ENCODE measurements at places on chromosomes 11 and 22.
A peak's percentile ranks its signal among the peaks of the same experiment; 100 is the strongest.

GRCh38 chr22:37345863-37346504 is 63.7 kb downstream of the CYTH4 start:
- no peak for DNase-seq

- no peak for DNase-seq
Observed at GRCh38 chr11:66228521-66228920, 39.9 kb upstream of the RAB1B start.

GRCh38 chr11:20207781-20208621 is 47.7 kb upstream of the DBX1 start:
- no peak for DNase-seq

GRCh38 chr11:47314992-47315391 is 37.5 kb downstream of the MYBPC3 start:
- DNase-seq = no peak

- peak; percentile 36 for DNase-seq
Observed at GRCh38 chr11:60343094-60343704, 16.1 kb downstream of the MS4A6E start.

DNA sequence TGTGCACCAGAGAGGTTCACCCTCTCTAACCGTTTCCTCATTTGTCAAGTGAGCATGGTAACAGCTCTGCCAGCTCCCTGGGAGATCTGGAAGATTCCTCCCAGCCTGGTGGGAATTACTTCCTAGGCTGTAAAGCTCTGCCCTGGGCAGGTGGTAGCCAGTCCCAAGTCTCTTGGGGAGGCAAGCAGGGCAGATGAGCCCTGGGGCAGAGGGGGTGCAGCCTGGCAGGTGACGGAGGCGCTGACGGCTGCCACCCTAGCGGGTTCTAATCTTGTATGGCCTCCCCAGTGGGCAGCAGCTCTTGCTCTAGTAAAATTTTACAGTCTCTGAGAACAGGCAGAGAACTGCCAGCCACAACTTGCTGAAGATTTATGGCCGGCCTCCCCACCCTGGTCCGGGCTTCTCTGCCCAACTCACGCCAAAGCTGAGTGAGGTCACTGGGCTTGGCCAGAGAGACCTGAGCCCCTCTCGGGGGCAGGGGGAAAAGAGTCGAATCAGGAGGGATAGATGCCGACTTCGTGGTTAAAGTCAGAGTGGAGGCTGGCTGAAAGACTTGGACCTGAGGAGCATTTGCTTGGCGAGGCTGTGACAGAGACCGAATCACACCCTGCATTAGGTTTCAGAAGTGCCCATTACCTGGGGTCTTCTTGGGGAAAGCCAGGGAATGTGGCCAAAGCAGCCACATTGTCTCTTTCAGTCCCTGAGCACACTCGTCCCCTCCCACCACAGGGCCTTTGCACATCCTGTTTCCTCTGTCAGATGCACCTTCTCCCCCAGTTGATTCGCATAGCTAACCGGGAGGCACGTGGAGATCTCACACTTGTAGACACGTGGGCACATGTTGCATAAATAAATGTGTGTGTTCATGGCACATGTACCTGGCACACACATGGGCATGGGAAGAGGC is 188.2 kb downstream of the MN1 start:
- DNase-seq = no peak

GRCh38 chr22:41543854-41544670 is at the start of gene POLR3H:
TSS of gene POLR3H (minus strand) at chr22:41544470. CDS start at chr22:41544101, 369 bp downstream.
- peak; percentile 97 for DNase-seq

DNA sequence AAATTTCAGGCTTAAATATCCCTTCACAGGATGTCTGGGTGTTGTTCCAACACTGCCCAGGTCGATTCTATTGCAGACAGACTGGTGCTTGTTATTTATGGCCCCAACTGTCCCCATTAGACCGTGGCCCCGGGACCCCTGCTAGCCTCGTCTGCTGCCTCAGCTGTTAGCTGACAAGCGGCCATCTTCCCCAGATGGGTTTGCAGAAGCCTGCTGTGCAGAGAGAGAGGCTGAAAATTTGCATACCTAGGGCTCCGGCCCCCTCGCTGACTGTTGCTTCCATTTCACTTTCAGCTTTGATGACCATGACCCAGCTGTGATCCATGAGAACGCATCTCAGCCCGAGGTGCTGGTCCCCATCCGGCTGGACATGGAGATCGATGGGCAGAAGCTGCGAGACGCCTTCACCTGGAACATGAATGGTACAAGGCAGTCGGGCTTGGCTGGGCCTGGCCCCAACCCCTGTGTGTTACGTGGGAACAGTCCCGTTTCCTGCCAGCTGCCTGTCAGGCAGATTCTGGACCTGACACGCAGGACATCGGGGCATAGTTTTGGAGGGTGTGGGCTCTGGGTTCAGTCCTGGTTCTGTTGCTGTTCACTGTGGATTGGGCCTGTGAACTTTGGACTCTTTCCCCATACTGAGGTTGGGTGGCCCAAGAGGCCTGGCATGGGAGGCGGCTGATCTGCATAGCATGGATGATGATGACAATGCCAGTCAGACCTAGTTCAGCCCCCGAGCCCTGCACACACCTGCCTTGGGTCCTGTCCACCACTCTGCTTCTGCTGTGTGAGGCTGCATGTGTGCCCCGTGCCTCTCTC is 16.4 kb downstream of the SMARCB1 start:
- no peak for DNase-seq

- no peak for DNase-seq
Observed at GRCh38 chr11:66556086-66556485, 9.4 kb downstream of the ACTN3 start.

DNA sequence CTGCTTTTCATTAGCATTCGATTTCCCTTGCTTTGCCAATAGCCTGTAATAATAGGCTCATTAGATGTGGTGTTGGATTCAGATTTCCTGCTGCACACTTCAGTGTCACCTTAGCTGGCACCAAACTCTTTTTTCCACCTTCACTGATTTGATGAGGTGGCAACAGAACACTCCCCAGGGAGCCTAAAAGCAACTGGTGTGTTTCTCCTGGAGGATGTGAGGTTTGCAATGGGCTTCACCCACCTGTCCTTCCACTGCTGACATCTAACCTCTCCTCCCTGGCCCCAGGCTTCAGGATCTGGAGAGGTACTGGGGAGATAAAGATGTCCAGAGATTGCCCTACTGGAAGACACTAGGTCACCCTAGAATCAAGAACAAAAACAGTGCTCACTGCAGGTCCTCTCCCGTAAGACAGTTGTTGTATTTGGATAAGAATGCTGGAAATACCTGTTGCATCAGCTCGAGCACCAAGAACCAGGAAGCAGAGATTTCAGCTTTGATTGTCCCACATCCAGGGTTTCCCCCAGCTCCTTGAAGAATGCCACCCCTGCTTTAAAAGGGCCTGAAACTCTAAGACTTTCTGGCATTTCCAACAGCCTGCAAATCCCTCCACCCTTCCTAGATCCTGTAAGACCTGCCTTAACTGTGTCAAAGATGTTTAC is 96.9 kb downstream of the SLC1A2 start:
- no peak for DNase-seq

DNA sequence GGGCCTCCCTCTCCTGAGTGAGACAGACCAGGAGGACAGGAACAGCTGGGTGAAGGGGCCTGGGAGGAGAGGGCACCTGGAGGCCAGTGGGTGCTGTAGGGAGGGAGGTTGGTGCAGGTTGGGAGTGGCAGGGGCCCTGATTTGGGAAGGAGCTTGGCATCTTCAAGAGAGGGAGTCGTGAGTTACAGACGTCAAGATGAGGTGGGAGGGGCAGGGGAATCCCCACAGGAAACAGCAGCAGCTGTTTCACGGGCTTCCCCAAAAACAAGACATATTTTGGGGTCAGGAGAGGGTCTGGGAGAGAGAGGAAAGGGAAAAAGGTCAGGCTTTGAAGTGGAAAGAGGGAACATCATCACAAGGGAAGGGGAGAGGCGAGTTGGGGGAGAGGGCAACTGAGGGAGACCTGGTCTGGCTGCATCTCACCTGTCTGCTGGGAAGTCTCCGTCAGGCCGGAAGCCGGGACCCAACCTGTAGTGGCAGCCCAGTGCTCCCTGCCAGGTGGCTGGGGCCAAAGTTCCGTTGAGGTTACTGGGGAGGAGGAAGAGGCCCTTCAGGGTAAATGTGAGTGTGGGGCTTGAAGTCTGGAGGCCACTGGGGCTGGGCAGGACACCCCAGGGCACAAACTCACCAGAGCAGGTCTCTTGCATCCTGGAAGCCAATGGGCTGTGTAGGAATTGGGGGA is 4.4 kb downstream of the NAALADL1 start:
- DNase-seq = peak; percentile 43

- DNase-seq = no peak
Observed at GRCh38 chr11:34238533-34238932, 119.3 kb downstream of the ABTB2 start.

DNA sequence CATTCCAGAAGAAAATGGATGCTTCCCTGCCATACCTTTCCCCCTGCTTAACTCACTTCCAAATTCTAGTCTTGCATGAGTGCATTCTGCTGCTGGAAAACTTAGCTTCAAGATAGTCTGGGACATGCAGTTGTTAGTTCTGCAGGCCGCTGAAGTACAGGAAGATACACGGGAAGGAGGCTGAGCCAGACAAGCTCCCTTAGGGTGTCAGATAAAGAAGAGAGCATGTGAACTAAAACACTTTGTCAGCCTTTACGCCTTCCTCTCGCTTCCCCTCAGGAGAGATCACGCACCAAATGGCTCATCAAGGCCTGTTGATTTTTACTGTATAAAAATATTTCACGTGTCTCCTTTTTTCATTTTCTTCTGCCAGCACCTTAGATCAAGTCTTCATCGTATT is 420.7 kb downstream of the INSC start:
- no peak for DNase-seq

DNA sequence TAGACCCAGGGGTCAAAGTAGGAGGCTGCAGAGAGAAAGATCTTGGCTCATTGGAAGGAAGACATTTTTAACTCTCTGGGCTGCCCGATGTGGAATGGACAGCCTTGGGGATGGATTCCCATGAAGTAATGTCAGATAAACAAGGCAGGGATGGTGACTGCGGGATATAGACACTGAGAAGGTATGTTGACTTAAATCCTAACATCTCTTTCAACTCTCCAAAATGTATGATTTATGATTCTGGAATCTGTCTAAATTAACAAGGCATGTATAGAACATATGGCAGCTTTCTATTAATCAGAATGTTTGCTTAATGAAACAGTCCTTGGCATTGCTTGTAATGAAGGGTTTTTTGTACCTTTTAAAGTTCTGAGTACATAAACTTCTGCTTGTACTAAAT is 56.1 kb upstream of the VSTM5 start:
- DNase-seq = no peak

GRCh38 chr11:29530961-29531360 is 485.9 kb downstream of the KCNA4 start:
- no peak for DNase-seq

DNA sequence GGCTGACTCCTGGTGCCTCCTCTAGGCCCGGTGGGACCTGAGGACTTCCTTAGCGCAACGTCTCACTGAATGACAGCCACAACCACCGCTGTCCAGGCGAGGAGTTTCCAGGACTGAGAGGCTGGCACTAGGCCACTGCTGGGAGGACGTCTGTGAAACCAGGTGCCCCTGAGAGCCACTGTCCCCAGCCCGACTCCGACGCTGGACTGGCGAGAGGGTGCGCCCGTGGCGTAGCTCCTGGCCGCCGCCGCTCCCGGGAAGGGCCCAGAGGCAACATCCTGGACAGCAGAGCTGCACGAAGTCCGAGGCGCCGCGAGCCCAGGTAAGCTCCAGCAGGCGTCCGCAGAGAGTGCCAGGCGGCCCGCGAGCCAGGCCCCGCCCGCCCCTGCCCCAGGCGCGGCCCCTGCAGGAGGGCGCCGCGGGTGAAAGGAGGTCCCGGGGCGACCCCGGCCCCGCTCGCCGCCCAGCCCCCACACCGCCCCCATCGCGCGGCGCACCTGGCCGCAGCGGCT is 525 bp downstream of the DGCR2 start:
- DNase-seq = peak; percentile 19

DNA sequence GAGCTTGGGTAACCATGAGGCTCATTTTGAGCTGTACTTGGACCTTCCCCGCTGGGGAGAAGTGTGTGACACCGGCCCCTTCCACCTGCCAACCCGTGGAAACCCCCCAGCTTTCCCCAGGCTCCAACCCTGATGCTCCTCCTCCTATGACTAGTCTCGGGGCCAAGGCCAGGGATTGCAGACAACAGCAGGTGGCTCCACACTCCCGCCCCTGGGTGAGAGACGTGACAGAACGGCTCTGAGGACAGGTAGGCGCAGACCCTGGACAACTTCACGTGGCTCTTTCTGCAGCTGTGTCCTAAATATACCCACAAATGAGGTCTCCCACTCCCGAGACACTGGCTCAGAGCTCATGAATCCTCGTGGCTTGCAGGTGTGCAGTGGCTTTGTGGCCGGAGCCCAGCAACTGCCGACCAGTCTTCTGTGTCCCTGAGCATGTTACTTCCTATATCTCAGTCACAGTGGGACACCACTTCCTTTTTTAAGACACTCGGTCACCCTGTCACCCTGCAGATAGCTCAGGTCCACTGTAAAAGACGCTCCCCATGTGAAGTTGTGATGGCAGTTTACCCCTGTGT is 55.2 kb downstream of the NECTIN1 start:
- DNase-seq = peak; percentile 17

- no peak for DNase-seq
Observed at GRCh38 chr11:4891996-4892640, 10.4 kb downstream of the OR51T1 start.

GRCh38 chr11:108025387-108026080 is 16.8 kb downstream of the CUL5 start:
- DNase-seq = no peak

Data from CD4-positive, alpha-beta T cell treated with Interleukin-21 for 1 hour (primary cell).